ENCODE measurements at places on chromosomes 1 and 21.

GRCh38 chr1:208171616-208172422 is 72.4 kb downstream of the PLXNA2 start:
- no peak for DNase-seq

DNA sequence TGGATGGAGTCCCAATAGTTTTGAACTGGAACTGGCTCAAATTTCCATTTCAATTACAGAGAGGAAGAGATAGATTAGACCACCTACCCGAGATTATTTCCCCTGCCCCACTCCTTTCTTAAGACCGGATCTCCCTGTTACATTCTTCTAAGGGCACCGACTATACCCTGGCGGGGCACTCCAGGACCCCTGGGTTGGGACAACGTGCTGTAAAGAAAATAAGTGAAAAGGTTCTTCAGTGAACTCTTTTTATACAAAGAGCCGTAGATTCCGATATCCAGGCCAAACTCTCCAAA is 6.7 kb downstream of the NR5A2 start:
- no peak for DNase-seq

- DNase-seq = no peak
Observed at GRCh38 chr1:149877211-149877946, 22.0 kb upstream of the BOLA1 start.

DNA sequence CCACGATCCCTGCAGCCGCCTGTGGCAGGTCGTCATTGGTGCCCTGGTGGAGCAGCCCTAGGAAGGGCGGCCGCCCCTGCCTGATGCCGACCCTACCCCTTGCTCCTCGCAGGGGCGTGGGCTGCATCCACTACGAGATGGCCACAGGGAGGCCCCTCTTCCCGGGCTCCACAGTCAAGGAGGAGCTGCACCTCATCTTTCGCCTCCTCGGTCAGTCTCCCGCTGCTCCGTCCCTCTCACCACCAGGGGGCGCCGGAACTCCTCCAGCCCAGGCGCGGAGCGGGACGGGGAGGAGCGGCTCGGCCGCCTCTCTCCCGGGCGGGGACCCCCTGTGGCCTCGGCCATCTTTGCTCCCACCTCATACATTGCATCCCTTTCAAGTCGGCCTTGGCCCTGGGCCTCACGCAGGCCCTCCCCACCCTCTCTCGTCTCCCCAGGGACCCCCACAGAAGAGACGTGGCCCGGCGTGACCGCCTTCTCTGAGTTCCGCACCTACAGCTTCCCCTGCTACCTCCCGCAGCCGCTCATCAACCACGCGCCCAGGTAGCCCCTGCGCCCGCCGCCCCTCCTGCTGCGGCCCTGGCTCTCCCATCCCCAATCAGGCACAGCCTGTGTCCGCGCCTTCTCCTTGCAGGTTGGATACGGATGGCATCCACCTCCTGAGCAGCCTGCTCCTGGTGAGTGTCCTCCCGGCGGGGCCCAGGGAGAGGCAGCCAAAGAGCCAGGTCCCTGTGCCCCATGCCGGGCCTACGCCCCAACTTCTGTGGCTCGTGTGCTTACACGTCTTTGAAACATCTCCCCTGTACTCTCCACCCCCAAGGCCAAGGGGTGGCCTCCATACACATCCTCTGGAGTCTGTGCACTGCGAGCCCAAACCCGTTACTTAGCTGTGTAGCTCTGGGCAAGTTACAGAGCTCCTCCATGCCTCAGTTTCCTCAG is 24.7 kb downstream of the CDK18 start:
- peak; percentile 53 for DNase-seq

DNA sequence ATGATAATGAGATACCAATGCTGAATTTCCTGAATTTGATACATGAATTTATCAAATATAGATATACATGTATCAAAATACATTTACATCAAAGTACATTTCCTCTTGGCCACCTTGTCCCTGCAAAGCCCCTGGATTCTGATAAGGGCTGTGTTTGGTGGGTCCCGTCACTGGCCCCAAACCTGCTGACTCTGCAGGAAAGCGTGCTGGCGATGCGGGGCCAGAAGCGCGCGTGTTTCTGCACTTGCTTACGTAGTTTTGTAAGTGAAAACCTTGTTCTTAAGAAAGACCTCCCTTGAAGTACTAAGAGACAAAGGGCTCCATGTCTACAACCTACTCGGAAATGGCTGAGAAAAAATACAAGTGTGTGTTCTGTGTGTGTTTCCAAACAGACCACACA is 11.0 kb downstream of the ITGB2 start:
- DNase-seq = no peak

DNA sequence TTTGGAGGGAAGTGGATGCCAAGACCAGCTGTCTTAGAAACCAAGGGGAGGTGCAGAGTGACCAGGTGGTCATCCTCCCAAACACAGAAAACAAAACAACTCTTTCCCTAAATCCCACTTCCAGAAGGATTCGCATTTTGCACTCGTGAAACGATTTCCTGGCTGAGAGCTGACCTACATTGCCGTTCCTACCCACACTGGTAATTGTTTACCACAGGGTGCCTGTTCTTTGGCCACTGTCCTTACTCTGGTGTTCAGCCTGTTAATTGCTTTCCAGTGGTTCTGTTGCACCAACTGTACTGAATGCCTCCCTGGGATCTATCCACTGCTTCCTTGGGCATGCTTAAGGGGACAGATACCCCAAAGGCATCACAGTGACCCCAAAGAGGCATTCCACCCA is 23.2 kb upstream of the PLA2G2C start:
- DNase-seq = no peak

DNA sequence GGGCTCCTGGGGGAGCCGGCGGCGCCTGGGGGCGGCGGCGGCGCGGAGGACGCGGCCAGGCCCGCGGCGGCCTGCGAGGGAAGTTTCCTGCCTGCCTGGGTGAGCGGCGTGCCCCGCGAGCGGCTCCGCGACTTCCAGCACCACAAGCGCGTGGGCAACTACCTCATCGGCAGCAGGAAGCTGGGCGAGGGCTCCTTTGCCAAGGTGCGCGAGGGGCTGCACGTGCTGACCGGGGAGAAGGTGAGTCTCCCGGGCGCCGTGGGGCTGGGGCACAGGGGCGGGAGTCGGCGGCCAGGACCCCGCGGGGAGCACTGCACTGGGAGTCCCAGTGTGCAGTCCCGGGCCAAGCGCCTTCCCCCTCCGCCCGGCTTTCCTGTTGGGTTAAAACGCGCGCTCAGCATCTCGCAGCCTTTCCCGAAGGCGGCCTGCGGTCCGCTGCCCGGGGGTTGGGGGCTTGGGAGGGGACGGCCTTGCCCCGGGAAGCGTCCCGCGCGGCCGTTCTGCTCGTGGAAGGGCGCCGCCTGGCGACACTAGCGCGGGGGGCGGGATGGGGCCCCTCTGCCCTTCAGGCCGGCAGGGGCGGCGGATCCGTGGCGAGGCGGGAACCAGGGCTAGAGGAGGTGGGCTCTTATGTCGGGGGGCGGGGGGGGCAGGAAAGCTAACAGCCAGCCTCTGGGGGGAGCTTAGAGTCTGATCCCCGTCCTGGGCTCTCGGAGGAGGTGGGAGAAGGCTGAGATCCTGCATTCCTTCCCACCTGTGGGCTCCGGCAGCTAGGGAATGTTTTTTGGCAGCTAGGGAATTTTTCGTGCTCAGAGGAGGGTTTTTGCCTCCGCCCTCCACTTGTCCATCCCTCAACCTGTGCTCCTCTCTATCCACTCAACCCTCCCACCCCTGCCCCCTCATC is 1.1 kb downstream of the HUNK start:
- DNase-seq = peak; percentile 24

- DNase-seq = no peak
Observed at GRCh38 chr1:2209400-2210083, 15.0 kb upstream of the FAAP20 start.

GRCh38 chr1:91651661-91652071 is 151.0 kb downstream of the CDC7 start:
- no peak for DNase-seq

- no peak for DNase-seq
Observed at GRCh38 chr21:17585875-17586450, 26.7 kb downstream of the BTG3 start.

GRCh38 chr1:56491441-56491840 is 87.9 kb downstream of the PLPP3 start:
- no peak for DNase-seq

- no peak for DNase-seq
Observed at GRCh38 chr1:199508072-199508471, 519.4 kb upstream of the NR5A2 start.

- no peak for DNase-seq
Observed at GRCh38 chr1:248923352-248924338, 17.6 kb downstream of the PGBD2 start.

DNA sequence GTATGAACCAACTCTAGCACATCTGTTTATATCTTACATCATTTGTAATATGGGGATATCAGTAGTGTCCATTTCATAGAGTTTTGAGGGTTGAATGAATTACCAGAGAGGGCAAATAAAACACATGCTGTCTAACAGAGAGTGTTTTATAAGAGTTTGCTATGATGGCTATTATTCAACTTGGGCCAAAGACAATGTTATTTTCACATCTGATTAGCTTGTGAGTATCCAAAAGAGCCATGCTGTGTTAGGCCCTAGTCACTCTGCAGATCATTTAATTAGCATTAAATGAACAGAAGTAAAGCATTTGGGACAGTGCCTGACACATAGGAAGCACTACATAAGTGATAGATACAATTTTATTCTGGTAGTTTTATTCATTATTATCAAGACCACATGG is 4.2 kb upstream of the RNF11 start:
- DNase-seq = no peak

GRCh38 chr1:6686294-6686693 is 15.3 kb downstream of the DNAJC11 start:
- DNase-seq = no peak

- DNase-seq = no peak
Observed at GRCh38 chr21:32991361-32991760, 34.4 kb upstream of the OLIG2 start.

GRCh38 chr1:160578175-160578524 is 1.1 kb downstream of the CD84 start:
- DNase-seq = no peak

- no peak for DNase-seq
Observed at GRCh38 chr1:232204269-232204668, 425.7 kb downstream of the SIPA1L2 start.

DNA sequence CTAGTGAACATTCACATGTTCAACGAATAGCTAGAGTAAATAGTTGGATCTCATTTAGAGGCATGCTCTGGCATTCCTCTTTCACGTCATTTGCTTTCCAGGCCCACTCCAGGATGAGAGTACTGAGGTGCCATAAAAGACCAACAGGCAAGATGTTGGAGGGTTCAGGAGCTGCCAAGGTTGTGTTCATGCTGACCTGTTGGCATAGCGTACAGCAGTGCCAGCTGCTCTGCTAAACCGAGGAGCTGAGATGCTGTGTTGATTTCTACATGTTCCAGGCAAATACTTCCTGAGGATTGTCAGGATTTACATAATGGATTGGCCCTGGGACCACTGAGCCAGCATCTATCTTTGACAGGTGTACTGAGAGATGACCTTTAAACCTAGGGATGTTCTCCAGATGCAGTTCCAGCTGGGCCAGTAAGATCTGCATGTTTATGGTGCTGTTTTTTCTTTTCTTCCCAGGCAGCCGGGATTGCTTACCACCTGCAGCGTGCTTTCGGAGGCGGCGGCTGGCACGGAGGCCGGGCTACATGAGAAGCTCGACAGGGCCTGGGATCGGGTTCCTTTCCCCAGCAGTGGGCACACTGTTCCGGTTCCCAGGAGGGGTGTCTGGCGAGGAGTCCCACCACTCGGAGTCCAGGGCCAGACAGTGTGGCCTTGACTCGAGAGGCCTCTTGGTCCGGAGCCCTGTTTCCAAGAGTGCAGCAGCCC is 66.9 kb downstream of the DISC1 start:
- DNase-seq = no peak

DNA sequence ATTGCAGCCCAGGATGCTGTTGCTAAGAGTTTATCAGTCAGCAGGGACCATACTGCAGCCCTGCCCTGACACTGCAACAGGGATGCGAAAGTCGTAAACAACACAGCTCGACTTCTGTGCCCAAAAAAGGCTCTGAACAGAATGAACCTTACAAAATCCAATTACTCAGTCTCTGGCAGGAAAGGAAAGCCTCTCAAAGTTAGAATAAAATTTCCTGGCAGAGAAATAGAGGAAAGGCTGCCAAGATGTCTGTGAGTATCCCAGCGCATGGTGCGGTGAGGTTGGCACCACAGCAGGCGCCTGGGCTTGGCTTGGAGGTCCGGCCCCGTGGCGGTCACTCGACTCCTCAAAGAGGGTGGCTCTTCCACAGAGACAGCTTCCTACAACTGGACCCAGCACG is 185.8 kb downstream of the PCP4 start:
- DNase-seq = no peak

DNA sequence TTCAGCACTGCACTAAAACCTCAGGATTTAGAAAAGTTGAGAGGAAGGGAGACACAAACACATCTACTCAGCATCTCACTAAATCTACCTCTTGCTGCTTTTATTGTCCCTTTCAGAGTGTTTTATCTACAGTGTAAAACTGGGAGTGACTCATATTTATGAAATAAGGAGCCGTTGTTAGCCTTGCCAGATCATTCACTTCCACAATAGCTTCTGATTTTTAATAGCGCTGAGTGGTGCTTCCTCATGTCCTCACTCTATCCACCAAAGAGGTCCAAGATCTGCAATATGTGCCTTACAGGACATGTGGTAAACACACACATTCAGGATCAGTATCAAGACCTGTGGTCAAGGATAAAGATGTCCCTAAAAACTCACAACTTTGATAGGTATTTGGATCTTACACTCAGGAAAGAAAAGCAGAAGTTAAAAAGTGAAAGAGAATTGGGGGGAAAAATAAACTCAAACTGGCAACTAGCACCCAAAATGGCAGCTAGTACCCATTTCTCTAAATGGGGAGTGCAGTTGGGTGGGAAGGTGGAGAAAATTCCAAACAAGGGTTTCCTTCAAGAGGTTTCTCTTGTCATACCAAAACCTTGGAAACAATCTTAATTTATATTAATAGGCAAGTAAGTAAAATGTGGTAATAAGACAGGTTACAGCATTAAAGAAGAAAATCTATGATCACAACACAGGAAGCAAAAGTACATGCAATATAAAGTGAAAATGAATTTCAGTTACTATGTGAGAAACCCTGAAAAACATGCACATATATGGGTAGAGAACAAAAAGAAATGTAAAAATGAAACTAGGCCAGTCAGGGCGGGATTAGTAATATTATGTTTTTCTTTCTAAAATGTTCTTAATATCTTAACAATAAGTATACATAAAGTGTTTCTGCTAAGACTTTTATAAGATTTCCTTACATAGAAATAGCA is 15.9 kb downstream of the DUSP10 start:
- no peak for DNase-seq

DNA sequence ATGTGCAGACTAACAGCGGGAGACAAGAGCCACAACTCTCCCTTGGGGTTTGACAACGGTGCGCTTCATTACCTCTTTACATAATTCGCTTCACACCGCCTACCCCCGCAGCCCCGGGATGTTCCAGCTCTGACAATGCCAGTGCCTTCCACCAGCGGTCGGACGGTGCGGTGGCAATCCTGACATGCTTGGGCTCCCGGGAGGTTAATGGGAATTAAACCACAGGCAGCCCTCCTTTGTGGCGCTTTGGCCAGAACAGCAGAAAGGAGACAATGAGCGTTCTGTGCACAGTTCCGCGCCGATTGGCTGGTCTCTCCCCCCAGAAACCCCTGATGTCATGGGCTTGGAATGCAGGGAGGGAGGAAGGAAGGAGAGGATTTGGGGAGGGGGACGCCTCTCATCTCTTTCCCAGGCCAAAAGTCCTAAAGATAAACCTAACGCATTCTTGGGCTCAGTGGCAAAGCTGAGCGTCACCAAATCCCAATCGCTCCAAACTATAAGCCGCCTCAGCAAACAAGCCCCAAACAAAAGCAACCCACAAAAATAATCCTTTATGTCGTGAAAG is 1.3 kb downstream of the CNN3 start:
- DNase-seq = no peak
